Right atrium auricular region (tissue), 2 donors: ENCODE measurements at places on chromosomes 3 and 15. TPM values are rescaled to one million over a fixed set of nuclear protein-coding genes. Genes with fewer than 3 reads are reported as not detected.

TUBGCP4 gene
- total RNA-seq, result 5.9 TPM

DAZL gene
- total RNA-seq, result not detected

DNA sequence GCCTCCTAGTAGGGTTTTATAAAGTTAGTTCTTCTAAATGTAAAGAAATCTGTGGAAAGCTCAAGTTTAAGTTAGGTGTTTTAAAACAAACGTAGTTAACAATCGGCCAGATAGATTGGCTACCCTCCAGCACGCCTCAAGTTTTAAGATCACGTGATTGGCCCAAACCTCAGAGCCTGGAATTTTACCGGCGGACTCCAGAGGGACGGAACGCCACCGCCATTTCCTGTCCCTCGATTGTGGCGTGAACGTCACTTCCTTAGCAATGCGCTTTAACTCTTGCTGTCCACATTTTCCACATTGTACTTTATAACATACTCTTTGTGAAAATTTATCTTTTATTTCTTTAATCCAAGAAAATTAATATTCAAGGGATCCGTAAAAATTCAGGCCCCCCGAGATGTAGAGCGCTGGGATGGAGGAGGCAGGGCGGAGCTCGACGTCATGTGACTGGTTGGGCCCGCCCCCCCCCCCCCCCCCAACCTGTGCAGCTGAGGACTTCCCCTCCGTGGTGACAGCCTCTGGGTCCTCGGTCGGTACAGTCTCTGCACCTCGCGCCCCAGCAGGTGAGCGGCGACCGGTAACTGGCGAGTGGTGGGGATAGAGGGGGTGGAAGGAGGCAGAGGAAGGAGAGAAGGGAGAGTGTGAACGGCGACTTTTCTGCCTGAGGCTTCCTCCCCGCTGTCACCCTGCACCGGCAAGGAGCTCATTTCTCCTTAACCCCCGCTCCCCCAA lies at the start of gene ATP6V1A:
Gene ATP6V1A, plus strand, starts transcription at position 488 of the 735 bp plus-strand sequence. CDS start 31,719 bp downstream, outside the sequence.
- no peaks in the 10 kb centered on the region for H3K36me3 ChIP-seq
- peak; percentile 94 for DNase-seq
- H3K4me3 ChIP-seq, result peak within 1 kb of the TSS; percentile 86
- H3K27me3 ChIP-seq, result no peaks in the 10 kb centered on the region
- peaks cover 42% of the 10 kb centered on the region for H3K4me1 ChIP-seq

GRCh38 chr3:89521328-89521727 lies 413.9 kb downstream of the EPHA3 start:
- no peaks in the 10 kb centered on the region for H3K4me1 ChIP-seq
- no peaks in the 10 kb centered on the region for H3K27me3 ChIP-seq
- H3K4me3 ChIP-seq, result no peak overlapping the region
- no peak overlapping the region for H3K27ac ChIP-seq
- no peak for DNase-seq
- no peaks in the 10 kb centered on the region for H3K36me3 ChIP-seq
